ENCODE measurements at places on chromosomes 5 and 9.

GRCh38 chr5:131367219-131367860, 103.5 kb downstream of the CDC42SE2 start:
- no peak for DNase-seq

- DNase-seq = no peak
Observed at GRCh38 chr5:33936004-33936380, 194 bp upstream of the RXFP3 start.

DNA sequence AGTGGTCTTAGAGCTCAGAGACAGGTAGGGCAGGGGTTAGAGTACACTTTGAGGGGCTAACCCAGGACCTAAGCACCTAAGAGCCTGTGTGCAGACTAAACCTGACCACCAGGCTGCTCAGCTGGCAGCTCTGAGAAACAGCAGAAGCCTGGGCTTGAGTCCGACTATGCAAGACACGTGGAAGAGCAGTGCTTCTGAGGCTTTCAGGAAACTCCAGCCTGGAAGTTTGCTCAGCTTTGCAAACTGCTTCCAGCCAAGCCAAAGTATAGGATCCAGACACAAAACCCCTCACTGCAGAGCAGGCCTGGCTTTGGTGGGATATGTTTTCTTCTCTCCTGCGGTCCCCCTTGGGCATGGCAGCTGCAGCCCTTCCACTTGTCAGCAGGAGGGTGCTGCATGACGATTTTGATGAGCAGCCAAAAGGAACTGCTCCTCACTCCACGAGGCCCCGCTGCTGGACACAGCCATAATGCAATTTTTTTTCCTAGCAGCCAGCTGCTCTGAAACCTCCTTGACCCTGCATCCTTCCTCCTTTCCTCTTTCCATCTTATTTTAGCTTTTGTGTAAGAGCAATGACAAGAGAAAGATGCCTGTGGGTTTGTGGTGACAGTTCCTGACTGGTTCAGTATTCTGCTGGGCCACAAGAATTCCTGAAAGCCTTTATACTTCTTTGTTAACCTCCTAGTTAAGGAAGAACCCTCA, 123.1 kb downstream of the LIFR start:
- DNase-seq = no peak

DNA sequence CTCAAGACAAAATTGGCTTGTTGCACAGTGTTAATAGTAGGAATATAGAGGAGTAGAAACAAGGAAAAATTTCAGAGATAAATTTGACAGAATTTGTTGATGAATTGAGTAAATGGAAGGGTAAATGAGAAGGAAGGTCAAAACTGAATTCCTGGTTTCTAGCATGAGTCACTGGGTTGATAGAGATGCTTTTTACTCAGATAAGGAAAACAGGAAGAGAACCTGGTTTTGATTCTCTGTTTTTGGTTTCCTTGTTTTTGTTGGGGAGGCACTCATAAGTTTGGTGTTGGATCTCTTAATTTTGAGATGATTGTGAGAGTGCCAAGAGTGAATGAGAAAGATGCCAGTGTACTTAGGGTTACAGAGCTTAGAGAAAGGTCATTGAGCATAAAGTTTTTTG, 7.1 kb downstream of the LRRC70 start:
- no peak for DNase-seq

- no peak for DNase-seq
Observed at GRCh38 chr5:169860585-169860984, 119.7 kb downstream of the INSYN2B start.

GRCh38 chr5:143741421-143741820, 70.5 kb upstream of the HMHB1 start:
- no peak for DNase-seq

- DNase-seq = no peak
Observed at GRCh38 chr9:91160181-91160580, 201.5 kb downstream of the AUH start.

- DNase-seq = no peak
Observed at GRCh38 chr9:99237356-99237755, 15.3 kb downstream of the SEC61B start.

DNA sequence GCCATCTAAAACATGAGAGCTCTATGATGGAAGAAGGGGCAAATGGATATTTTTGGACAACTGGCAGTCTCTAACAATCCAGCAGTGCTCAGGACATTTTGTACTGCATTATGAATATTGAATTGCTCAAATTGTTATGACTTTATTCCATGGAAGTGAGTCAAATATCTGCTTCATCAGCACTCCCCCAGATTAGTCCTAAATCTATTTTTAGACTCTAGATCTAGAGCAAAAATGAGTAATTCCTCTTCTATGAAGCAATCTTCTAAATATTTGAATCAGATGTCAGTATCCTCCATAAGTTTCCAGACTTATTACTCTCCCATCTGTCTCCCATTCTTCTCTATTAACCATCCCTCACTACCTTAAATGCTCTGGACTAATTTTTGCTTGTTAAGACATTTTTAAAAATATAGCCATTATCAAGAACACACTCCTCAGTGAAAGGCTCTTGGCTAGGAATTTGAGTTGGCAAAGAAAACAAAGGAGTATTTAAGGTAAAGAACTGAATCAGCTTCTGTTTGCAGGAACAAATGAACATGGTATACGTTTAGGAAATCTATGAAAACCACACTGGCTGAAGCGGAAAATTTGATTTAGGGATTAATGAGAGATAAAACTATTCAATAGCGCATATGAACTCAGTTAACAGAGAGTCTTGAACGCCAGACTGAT, 300.9 kb downstream of the MCTP1 start:
- no peak for DNase-seq

DNA sequence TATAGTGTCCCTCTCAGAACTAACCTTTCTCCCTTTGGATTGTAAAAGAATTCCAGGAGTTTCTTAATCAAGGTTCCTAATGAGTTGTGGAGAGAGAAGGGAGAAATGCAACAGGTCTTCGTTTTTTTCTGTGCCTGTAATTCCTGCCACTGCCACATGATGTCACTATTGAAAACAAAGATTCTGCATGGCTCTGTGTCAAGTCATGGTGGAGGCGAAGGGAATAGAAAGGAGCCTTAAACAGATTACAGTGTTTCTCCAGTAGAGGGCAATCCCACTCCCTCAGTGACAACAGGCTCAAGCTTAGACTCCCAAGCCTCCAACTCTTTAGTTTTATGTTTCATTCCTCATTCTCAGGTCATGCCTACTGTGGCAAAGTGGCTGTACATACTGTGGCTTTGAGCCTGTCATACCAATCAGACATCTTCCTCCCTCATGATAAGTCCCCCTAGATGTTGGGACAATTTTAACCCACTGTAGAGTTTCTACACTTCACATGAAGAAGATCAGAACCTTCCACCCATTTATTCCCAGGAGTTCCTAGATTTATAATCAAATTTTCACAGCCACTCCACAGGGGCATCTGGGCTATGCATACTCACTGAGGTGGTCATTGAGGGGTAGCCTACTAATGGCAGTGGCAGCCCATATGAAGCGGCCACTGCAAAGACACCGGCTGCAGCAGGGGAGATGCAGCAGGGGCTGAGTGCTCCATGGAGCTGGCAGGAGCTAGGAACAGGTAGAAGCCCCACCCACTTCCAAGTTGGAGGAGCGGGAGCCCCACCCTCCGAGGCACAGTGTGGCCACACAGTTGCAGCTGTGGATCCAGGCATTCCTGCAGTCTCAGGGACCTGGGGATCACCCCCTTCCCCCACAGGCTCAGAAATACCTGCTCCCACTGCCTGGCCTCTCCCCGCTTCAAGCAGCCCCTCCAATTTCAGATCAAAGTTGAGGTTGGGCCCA, 97.4 kb upstream of the TRIM32 start:
- DNase-seq = no peak

GRCh38 chr9:79667817-79668436, 96.2 kb downstream of the TLE4 start:
- no peak for DNase-seq

GRCh38 chr5:17282283-17283120, 65.1 kb downstream of the BASP1 start:
- peak; percentile 37 for DNase-seq

All from nucleus accumbens (tissue), 56 donors.